ENCODE measurements at places on chromosomes 16 and 17. TPM values are rescaled to one million over a fixed set of nuclear protein-coding genes. Genes with fewer than 3 reads are reported as not detected.
A peak's percentile ranks its signal among the peaks of the same experiment; 100 is the strongest.

The TNFRSF12A gene
- 442 TPM for total RNA-seq

The LRRC75A gene
- 0.23 TPM for total RNA-seq

The TNFRSF17 gene
- total RNA-seq, result not detected

DNA sequence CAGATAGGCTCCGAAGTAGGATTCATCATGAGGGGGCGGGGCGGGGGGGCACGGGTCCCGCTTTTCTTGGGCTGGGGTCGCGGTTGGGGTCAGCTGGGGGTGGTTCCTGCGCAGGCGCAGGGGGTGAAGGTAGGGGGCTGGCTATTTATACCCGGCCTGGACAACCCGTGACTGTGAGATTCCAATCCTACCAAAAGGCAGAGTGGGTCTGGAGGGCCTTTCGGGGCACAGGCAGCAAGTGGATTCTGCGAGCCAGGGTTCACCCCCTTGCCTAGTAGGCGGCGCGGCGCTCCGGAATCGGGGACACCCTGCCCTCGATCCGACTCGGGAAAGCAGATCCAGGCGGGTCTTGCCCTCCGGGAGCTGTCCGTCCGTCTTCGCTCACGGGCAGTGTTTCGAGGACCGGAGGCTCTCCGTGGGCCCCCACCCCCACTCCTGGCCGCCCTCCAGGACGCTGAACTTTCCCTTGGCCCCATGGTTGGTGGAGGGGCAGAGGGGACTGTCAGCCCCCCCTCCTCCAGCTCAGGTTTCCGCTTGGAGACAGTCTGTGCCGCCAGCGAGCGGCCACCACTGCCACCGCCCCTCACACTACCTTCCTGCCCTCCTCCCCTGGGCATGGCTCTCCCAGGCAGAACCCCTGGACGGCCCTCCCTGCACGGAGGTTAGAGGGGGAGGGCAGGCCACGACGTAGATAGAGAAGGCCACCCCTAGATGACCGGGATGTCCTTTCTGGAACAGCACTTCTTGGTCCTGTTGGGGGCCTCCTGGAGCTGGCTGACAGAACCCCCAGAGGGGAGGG lies 634 bp downstream of the SLC2A4 start:
- peak overlapping the region; percentile 90 for H3K4me3 ChIP-seq
- H3K36me3 ChIP-seq, result no peaks in the 10 kb centered on the region
- DNase-seq, result no peak
- peaks cover 27% of the 10 kb centered on the region for H3K27me3 ChIP-seq

GRCh38 chr16:23160082-23160481 lies 10.8 kb upstream of the USP31 start:
- peaks cover 20% of the 10 kb centered on the region for H3K27me3 ChIP-seq
- H3K4me3 ChIP-seq, result no peak overlapping the region
- H3K27ac ChIP-seq, result no peak overlapping the region
- no peaks in the 10 kb centered on the region for H3K36me3 ChIP-seq

GRCh38 chr16:1526608-1527555 lies 6.6 kb upstream of the TMEM204 start:
- H3K27me3 ChIP-seq, result peaks cover 1% of the 10 kb centered on the region
- peaks cover 24% of the 10 kb centered on the region for H3K4me1 ChIP-seq
- peaks cover 4% of the 10 kb centered on the region for H3K36me3 ChIP-seq
- H3K4me3 ChIP-seq, result no peak overlapping the region
